ENCODE measurements at places on chromosomes 2 and 18. TPM values are rescaled to one million over a fixed set of nuclear protein-coding genes. Genes with fewer than 3 reads are reported as not detected.

The EML6 gene
- 12.1 TPM for total RNA-seq

The KIF5C gene
- total RNA-seq = 146 TPM

The REEP1 gene
- 342 TPM for total RNA-seq

The PLA2R1 gene
- 5.3 TPM for total RNA-seq

The ZNF804A gene
- 0.63 TPM for total RNA-seq

The DAPL1 gene
- total RNA-seq = not detected
